ENCODE measurements at places on chromosomes 1 and 21. TPM values are rescaled to one million over a fixed set of nuclear protein-coding genes. Genes with fewer than 3 reads are reported as not detected.

The RGS8 gene
- total RNA-seq = 0.05 TPM

The AGT gene
- total RNA-seq = 1,596 TPM

- no peak for DNase-seq
Measured at GRCh38 chr1:244633140-244633539, 19.8 kb upstream of the DESI2 start.

GRCh38 chr1:61425040-61425439 lies 299.9 kb downstream of the TM2D1 start:
- DNase-seq = no peak

DNA sequence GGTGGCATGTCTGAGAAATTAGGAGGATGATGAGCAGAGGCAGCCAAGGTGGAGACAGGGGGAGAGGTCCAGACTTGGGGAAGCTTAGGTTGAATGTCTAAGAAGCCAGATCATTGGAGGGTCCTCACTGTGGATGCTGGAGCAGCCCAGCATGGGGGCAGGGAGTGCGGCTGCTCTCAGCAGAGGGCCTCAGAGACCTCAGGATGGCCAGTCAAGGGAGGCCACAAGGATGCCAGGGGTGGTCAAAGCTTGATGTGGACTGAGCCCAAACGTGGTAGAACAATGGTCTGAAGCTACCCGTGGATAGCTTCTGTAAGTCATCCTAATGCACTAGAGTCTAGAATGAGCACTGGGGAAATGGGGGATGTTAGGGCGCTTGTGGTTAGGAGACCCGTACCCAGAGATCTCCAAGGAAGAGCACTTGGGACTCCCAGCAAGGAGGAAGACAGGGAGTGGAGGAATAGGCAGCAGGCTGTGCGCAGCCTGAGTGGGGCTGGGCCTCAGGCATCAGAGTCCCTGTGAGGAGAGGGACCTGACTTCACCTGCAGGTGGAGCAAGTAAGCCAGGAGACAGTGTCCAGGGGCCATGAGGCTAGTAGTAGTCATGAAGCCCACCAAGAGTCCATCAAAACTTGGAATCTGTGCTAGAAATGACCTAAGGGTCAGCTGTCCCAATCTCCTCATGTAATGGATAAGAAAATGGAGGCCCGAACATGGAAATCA lies 4.3 kb upstream of the S100A9 start:
- peak; percentile 30 for DNase-seq

- no peak for DNase-seq
Measured at GRCh38 chr21:19343711-19344110, 940.1 kb upstream of the TMPRSS15 start.

All from liver (tissue), 10 donors.